ENCODE measurements at places on chromosomes 11 and 22. TPM values are rescaled to one million over a fixed set of nuclear protein-coding genes. Genes with fewer than 3 reads are reported as not detected.

The PRMT3 gene
- 33.8 TPM for total RNA-seq

The SCGB2A2 gene
- total RNA-seq = not detected

The VSIG2 gene
- not detected for total RNA-seq

The DEPDC7 gene
- 8.2 TPM for total RNA-seq

The SYNGR1 gene
- total RNA-seq = 14.1 TPM

The ASPHD2 gene
- total RNA-seq = 1.0 TPM

The MEN1 gene
- 26.2 TPM for total RNA-seq

The PNPLA3 gene
- total RNA-seq = 1.5 TPM

The SUSD2 gene
- total RNA-seq = 62.5 TPM

The MYBPC3 gene
- total RNA-seq = not detected

The MOGAT2 gene
- total RNA-seq = not detected

The UBASH3B gene
- total RNA-seq = 36.5 TPM

The OPCML gene
- not detected for total RNA-seq

The FAM83F gene
- not detected for total RNA-seq

The SLC22A6 gene
- not detected for total RNA-seq

The CCDC157 gene
- 2.4 TPM for total RNA-seq

The CASP1 gene
- total RNA-seq = 0.57 TPM

The SOX6 gene
- total RNA-seq = not detected

The TSGA10IP gene
- total RNA-seq = not detected

The NKAPD1 gene
- total RNA-seq = 12.1 TPM

The SERPING1 gene
- 0.91 TPM for total RNA-seq

The TSSK2 gene
- not detected for total RNA-seq
